ENCODE measurements at places on chromosomes 7 and 10.
A peak's percentile ranks its signal among the peaks of the same experiment; 100 is the strongest.

- no peak for DNase-seq
Measured at GRCh38 chr7:122369756-122370155, 65.2 kb upstream of the FEZF1 start.

DNA sequence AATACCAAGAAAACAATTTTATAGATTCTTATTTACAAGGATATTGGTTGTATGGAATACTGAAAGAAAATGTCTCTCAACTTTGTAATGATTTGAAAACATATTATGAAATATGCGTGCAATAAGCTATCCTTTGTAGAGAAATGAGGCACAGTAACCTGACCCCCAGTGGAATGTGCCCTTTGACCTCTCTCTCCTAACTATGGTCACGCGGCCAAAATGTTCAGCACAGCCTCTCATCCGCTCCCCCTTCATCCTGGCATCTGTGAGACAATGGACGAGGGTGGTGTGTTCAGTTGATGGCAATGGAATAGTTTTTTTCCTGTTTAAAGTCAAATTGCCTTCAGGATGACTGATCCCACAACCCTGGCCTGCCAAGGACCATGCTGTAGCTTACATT is 13.3 kb downstream of the BEND7 start:
- DNase-seq: no peak

- no peak for DNase-seq
Measured at GRCh38 chr10:80617807-80618206, 80.1 kb downstream of the SH2D4B start.

DNA sequence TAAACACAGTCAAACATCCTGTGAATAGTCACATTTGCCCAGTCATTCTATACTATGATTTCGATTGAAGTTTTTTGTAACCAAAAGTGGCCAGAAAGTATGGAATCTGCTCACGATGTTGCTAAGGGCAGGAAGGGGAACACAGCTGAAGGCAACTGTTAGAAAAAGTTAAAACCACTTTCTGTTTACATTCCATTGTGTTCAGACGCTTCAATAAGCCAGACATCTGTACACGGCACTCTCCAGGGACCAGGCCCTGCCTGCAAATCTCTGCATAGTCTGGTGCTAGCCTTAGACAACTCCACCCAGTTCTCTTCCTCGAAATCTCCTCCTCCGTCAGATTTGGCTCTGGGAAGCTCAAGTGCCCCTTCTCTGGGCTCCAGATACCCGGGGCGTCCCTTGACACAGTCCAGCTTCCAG is 17.1 kb upstream of the TMEM120A start:
- peak; percentile 71 for DNase-seq

DNA sequence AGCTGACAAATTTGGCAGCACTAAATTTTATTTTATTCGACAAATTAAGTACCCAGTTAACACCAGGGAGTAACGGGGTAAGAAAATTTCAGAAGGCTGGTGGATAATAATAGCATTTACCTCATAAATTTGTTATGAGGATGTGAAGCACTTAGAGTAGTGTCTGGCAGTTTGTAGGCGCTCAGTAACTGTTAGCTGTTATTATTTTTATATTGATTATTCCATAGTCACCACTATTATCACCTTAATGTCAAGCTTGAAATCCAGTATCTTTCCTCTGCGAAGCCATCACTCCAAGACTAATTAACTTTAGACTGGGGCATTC is 563 bp upstream of the COA1 start:
- no peak for DNase-seq

DNA sequence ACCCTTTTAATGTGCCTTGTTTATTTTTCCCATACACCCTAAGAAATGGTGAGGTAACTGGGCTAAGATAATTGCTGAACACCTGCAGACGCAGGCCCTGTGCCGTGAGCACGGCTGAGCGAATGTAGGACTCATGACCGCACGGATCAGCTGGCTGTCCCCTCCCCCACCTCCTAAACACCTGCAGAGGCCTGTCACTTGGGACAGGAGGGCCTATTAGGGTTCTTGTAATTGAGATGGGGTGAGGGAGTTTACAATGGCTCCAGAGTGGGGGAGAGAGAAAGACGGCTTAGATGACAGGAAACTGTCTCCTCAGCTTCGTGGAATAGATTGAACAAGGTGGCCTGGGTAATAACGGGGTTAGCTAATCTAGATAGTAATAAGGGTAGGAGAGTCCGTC is 291.7 kb upstream of the HABP2 start:
- no peak for DNase-seq

DNA sequence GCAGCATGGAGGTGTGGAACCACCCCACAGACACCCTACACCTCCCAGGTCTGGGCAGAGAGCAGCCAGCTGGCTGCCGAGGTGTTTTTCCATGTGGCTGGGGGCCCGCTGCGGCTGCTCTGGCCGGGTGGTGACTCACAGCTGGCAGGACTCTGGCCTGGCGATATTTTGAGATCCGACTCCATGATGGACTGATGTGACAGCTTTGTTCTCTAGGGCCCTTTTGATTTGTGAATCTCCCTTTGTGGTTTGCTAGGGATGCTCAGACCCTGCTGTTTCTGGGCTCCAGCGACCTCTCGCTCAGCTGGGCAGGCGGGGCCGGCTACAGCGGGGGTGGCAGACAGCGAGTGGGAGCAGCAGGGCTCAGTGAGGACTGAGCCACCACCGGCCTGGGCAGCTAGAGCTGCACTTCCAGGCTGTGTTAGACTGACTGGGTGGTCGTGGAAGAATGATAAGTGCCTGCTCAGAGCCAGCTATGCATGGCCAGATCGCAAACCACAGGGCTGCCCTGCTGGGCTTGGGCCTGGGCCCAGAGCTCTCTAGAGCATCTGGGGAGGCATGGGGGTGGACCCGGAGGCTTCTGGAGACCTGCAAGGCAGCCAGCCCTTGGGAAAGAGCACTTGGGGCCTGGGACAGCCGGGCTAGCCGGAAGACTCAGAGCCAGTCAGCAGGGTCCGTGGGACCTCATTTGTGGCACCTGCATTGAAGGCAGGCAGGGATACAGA is 46.2 kb upstream of the GDF10 start:
- peak; percentile 35 for DNase-seq

- DNase-seq: peak; percentile 88
Measured at GRCh38 chr10:18158773-18159265, 18.6 kb downstream of the CACNB2 start.

DNA sequence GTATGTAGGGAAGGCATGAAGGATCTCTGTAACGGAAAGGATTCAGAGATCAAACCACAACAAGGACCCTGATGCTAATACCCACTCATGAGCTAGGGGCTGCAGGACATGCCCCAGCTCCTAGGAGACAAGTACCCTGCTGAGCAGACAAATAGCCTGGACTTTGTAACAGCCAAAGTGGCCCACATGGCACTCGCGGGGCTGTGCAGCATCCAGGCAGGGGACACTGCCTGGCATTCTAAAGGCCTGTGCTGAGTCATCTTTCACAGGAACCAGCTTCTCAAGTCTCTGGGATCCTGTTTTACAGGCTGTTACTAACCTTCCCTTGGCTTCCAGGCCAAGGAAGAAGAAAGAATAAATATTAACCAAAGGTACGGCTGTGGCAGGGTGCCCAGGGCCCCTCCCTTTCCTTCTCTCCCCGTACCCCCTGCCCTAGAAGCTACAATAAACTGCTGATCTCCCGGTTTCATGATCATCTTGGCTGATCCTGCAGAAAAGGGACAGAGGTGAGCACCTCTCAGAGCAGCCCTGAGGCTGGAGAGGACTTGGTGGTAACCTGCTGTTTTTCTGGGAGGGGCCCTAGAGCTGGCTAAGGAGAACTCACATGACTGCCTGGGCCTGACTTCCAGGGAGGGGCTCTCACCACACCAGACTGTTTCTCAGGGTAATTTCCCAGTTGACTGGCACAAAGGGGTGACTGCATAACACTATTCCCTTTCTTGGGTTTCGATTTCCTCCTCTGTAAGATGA is 4.2 kb upstream of the RPEL1 start:
- DNase-seq: peak; percentile 20

- no peak for DNase-seq
Measured at GRCh38 chr7:31748084-31748483, 61.1 kb downstream of the PPP1R17 start.

DNA sequence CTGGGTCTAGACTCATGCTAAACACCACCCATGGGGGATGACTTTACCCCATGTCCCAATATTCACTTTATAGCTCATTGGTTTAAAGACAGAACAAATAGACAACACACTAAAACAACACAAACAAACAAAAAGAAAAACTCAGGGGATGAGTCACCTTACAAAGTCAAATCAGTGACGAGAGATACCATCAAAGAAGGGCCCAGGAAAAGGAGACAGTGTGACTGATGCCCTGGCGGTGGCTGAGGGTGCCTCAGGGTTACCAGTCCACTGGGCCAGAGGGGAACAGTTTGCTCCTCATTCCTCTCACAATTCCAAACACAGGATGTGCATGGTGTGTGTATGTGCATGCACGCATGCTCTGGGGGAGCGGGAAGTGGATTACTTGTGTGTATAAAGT is 171.3 kb upstream of the PRKCQ start:
- DNase-seq: peak; percentile 5

- DNase-seq: peak; percentile 98
Measured at GRCh38 chr7:47291461-47292081, 290.3 kb downstream of the TNS3 start.

DNA sequence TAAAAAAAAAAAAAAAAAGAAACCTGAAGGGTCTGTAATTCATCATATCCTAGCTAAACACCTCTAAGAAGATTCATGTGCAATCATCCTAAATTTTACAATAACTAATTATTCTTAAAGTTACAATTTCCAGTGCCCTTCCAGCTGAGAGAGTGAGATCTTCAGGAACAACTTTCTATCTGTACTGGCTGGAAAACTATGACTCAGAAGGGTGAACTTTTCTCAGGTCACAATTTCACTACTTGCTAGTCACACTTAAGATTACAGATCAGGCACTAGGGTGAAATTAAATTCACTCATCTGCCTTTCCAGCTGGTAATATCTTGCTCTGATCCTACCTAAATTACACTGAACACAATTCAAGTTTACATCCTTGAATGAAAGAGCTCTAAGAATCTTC is 158.8 kb downstream of the ANK3 start:
- DNase-seq: peak; percentile 56

DNA sequence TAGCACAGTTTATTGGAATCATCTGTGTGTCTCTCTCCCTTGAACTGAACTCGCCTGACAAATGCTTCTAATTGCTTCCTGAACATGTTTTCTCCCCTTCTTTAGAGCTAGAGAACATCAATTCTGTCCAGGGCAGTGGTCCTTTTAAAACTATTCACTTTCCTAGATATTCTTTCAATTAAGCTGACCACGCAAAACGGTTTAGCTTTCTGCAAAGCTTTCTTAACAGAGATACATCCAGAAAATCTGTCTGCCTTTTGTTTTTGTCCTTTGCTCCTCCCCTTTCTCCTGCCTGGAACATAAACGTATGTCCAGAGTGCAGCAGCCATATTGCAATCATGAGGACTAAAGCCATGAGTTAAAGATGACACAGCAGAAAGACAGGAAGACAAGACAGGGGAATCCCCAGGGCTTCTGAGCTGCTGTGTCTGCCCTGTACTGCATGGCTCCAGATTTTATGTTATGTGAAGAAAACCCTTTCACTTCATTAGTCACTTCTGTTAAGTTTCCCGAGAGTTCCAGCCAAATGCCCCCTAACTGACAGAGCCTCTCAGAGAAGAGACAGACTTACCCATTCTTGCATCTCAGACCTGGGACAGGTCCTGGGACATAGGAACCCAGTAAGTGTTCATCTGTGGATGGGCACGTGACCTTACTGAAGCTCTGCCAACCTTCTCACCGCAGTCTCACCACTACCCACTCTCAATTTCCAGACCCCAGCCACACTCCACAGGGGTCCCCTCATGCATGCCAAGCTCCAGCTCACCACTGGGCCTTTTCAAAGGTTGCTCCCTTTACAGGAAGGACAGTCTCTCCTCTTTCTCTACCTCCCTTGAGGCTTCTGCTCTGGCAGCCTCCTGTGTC is 35.0 kb upstream of the CPXM2 start:
- DNase-seq: peak; percentile 88

- no peak for DNase-seq
Measured at GRCh38 chr10:28840971-28841370, 163.7 kb downstream of the BAMBI start.

GRCh38 chr10:109957092-109957797 is 33.9 kb upstream of the XPNPEP1 start:
- no peak for DNase-seq

DNA sequence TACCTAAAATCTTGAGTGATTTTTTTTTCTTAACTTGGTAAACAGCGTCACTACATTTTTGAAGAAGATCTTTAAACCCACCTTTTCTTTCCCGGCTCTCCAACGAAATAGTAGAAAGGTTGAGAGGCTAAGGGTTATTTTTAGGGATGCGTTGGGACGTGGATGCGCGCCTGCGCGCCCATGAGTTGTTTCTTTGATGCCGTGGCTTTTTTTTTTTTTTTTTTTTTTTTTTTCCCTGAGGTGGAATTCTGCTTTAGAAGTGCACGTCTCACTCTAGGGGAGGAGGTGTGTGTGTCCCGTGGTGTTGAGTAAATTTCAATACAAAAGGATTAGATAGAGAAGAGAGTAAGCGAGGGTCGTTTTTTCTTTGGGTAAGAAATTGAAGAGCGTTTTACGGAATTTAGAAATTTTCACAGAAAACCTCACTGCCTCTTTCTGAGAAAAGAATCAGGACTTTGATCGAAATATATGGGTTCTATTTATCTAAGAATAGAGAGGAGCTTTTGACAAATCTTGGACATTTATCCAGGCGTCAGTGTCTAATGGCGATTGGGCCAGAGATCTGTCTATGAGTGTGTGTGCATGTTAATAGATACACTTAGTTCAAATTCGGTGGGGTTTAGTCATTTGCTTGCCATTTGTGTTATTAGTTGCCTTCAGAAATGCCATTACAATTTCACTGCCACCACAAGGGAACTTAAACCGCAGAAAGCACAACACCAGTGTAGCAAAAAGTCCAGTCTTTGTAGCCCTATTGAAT is 1.2 kb upstream of the SP8 start:
- no peak for DNase-seq

DNA sequence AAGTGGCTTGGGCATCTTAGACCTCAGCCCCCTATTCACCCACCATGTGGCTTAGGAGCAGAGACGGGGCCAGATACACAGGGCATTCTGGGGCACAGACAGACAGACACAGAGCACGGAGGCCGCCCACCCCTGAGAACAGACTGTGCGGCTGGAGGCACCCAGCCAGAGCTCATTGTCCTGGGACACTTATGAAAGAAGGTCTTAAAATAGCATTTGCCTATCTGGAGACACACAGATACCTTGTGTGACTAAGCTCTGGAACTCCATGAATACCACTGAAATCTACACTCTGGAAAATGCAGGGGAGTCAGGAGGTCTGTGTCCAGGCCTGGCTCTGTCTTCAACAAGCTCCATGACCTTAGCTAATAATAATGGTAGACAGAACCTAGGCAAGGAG is 41.4 kb upstream of the ADO start:
- no peak for DNase-seq
